CD4-positive, alpha-beta T cell treated with Interleukin-21 for 1 hour (primary cell): ENCODE measurements at places on chromosomes 12 and 14.
A peak's percentile ranks its signal among the peaks of the same experiment; 100 is the strongest.

GRCh38 chr12:78406828-78407227 is 457.7 kb upstream of the SYT1 start:
- no peak for DNase-seq

- DNase-seq: peak; percentile 44
Measured at GRCh38 chr12:47071241-47071852, 8.1 kb upstream of the PCED1B start.

GRCh38 chr12:106910202-106910601 is 45.5 kb upstream of the TMEM263 start:
- DNase-seq: peak; percentile 4

DNA sequence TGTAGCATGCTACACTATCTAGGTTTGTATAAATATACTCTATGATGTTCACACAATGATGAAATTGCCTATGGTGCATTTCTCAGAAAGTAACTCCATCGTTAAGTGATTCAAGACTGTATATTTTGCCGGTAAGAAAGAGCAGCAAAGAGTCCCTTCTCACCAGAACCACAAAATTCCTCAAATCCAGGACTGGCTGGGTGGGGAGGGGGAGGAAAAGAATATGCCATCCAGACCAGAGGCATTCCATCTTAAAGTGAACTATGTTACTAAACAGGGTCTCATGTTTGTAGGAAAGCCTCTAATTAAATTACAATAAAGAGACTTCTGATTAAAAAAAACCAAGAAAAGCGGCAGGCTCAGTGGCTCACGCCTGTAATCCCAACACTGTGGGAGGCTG is 11.5 kb downstream of the UBE2N start:
- DNase-seq: no peak

DNA sequence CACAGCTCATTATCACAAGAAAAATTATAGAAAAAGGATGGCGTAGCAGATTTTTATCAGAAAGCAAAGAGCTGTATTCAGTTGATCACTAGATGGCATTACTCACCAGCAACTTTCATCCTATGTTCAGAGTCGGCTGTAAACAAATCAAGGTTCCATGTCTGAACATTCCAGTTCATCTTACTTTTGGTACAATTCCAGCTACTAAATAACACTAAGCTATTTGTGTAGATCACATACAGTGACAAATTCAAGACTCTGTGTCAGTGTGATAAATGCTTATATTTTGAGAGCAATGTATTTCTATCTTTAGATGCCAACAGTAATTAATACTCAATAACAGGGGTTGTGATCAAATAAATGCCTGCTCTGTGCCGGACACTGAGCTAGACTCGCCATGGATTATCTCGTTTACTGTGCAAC is 30.1 kb downstream of the NRDE2 start:
- peak; percentile 33 for DNase-seq

GRCh38 chr12:12474931-12475795 is 87.5 kb downstream of the DUSP16 start:
- DNase-seq: peak; percentile 92

- DNase-seq: peak; percentile 2
Measured at GRCh38 chr12:125402874-125403789, 337.9 kb downstream of the AACS start.

- no peak for DNase-seq
Measured at GRCh38 chr12:19548834-19549233, 109.5 kb downstream of the AEBP2 start.

DNA sequence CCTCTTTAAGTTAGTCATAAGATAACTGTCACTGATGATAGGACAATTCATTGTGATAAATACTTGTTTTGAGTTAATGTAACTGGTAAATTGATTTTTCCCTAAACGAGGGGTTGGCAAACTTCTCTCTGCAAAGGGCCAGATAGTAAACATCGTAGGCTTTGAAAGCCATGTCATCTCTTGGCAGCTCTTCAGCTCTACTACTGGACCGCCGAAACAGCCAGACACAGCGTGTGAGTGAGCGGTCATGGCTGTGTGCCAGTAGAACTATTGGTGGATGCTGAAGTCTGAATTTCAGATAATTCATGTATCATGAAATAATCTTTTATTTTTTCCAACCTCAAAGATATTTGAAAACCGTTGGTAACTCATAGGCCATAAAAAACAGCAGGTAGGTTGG is 9.9 kb downstream of the PIWIL1 start:
- no peak for DNase-seq

DNA sequence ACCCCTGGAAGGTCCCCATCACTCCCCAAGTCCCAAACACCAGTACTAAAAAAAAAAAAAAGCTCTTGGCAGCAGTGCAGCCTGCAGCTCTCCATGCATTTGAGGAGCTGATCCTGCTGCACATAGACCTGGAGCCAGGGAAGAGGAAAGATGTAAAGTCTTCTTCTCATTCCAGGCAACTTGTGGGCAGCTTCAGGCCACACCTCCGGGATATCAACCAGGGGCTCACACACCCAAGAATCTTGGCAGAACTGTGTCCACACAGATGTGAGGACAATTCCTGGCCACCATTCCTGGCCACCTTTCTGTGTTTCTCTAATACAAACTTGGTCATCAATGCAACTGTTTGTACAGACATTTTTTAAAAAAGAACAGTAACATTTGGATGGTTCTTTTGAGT is 72.7 kb downstream of the TMEM132C start:
- no peak for DNase-seq

GRCh38 chr14:90829677-90830076 is 13.4 kb upstream of the TTC7B start:
- no peak for DNase-seq

- no peak for DNase-seq
Measured at GRCh38 chr12:9808504-9808903, 18.8 kb upstream of the KLRF1 start.

DNA sequence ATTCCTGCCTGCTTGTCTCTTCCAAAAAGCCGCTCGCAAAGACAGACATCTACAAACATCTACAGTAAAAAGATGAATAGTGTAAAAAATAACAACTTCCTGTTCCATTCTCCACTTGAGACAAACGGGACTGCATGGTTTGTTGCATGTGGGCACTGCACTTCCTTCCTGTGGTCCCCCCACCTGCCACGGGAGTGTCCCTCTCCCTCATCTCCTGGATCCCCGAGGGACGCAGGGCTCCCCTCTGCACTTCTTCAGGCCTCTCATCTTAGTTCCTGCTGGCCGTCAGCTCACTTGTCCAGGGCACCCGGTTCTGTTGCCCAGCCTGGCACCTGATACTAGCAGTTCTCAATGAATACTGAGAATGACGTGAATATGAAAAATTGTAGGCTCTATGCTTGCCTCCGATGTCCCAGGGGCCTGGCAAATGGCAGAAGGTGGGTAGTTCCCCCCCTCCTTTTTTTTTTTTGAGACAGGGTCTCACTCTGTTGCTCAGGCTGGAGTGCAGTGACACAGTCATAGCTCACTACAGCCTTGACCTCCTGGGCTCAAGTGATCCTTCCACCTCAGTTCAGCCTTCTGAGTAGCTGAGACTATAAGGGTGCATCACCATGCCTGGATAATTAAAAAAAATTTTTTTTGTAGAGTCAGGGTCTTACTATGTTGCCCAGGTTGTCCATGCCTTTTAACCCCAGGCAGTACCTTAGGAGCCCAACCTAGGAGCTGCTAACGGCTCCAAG is 3.5 kb upstream of the KLC1 start:
- DNase-seq: peak; percentile 56

DNA sequence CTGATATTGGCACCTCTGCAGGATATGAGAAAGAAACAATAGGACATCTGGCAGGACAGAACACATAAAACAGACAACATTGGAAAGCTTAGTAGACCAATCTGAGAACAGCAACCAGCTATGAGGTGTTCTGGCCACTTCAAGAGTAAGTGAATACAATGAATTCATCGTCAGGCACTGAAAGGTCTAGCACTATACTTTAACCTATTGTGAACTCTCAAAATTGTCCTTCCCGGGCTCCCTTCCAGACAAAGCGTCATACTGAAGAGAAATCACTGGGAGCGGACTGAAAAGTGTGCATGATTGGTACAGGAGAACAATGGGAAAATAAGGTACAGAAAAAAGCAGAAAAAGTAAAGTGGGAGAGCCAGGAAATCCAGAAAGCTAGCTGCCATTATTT is 75.8 kb downstream of the LRP6 start:
- DNase-seq: no peak

DNA sequence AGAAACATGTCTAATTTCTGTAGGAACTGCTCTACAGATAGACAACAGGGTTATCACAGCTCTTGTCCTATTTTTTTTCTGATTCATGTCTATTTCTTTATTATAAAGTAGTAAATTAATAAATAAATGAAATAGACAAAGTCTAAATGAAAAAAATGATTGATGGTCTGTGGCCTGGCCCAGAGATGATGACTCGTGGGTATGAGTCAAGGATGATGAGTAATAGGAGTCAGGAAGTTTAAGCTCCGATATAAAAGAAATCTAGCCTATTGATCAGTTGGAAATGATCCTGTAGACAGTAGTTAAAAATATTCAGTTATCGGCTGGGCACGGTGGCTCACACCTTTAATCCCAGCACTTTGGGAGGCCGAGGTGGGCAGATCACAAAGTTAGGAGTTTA is 90.6 kb upstream of the RTL1 start:
- DNase-seq: no peak

- DNase-seq: no peak
Measured at GRCh38 chr14:105088812-105089745, 23.8 kb upstream of the GPR132 start.

DNA sequence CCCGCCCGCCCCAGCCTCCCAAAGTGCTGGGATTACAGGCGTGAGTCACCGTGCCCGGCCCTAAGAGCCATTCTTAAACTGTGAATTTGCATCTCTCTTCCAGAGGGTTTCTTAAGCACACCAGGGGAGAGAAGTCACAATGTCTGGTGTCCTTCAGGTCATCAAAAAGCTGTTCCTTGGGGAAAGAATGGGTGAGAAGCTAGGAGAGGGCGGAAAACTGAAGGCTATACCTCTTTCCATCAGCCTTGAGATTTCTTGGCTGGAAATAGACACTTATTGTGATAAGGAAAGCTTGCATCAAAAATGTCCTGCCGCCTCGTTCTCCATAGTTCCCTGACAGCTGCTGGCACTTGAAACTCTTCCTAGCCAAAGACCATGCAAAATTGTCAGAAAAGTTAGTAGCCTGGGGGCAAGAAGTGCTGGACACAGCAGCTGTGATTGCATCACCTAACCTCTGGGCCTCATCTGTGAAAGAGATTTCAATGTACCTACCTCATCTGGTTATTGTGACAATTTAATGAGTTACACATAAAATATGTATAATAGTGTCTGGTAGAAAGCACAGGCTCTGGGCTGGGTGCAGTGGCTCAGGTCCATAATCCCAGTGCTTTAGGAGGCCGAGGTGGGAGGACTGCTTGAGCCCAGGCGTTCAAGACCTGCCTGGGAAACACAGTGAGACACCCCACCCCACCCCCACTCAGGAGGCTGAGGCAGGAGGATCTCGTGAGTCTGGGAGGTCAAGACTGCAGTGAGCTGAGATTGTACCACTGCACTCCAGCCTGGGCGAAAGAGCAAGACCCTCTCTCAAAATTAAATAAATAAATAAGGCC is 9.7 kb upstream of the UBC start:
- DNase-seq: no peak

DNA sequence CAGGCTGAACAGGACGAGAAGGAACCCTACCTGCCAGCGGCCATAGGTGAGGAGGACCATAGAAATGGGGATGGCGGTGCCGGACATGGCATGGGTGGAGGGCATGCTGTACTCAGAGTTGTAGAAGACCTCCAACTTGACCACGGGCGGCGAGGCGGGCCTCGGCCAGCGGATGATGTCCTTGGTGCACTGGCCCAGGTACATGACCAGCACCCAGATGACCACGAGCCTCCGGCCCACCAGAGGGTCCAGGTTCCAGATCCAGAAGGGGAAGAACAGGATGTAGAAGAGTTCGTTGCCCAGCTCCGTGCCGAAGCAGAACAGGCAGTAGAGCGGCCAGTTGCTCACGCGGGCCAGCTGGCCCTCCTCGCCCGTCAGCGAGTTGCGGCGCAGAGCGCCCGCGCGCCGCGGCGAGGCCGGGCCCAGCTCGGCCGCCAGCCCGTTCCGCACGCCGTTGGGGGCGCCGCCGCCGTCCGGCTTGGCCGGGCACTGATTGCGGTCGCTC is 582 bp downstream of the SGPP1 start:
- peak; percentile 15 for DNase-seq

DNA sequence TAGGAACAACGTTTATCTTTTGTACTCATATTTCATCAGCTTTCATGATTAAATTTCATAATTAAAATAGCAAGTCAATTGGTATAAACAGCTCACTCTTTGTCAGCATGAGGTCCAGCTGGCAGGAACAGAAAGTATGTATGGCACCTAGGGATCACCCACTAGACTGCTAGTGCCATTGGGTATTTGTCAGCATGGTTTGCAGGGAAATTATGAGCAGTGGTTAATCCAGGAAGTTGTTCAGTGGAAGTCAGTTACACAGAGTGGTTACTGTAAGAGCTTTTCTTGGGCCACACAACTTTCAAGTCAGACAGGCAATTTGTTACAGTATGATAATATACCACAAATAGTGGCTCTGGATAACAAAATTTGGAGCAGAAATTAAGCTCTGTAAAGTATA is 340.3 kb upstream of the RGS6 start:
- DNase-seq: peak; percentile 33

DNA sequence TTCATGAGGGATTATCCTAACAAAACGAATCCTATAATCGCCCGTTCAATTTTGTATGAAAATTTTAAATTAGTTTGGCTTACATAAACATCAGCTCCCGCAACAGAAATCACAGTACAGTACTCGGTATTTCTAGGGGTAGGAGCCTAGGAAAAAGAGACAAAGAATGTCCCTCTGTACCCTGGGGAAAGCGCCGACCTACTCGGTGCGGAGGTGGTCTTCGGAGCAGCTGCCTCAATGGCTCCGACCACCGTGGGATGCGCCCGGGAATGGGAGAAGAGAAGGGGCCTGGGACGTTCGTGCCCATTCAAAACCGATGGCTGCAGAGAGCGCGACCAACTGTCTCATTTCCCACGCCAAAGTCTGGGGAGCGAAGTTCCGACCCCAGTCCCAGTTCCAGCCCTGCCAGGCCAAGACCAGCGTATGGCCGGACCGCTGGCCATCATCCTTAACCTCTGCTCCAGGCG is 618 bp downstream of the GNPNAT1 start:
- no peak for DNase-seq

DNA sequence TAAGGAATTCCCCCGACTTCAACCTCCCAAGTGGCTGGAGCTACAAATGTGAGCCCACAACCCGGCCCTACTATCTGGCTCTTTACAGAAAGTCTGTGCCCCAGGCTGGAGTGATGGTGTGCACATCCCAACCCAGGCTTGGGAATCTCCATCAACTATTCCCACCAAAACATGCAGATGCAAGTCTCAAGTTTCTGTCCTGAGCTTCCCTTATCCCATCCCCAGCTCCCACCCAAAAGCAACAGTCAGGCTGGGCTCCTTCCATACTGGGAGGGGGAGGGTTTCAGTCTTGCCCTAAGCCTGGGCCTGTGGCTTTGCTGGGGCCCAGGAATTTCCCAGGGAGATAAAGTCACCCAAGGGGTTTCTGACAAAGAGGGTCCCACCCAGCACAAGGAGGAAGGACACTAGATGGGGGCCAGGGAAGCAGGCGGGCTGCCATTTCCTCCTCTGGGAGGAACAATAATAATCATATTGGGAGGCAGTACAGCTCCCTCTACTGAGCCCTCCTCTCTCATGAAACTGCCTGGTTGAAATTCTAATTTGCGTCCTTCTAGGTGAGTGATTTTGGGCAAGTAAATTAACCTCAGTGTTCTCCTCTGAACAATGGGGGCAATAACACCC is 8.0 kb downstream of the SLC8B1 start:
- DNase-seq: no peak
